Activated CD4-positive, alpha-beta T cell treated with anti-CD3 and anti-CD28 coated beads, Interleukin-2, amount 10 ng/mL, durations not matched to agents 24 days and 14 days (primary cell): ENCODE measurements at places on chromosomes 2 and 18. TPM values are rescaled to one million over a fixed set of nuclear protein-coding genes. Genes with fewer than 3 reads are reported as not detected.

- H3K27ac ChIP-seq, result no peak overlapping the region
- no peak overlapping the region for H3K4me3 ChIP-seq
- no peaks in the 10 kb centered on the region for H3K4me1 ChIP-seq
- no peak for DNase-seq
- peaks cover 3% of the 10 kb centered on the region for H3K36me3 ChIP-seq
Measured at GRCh38 chr2:186599186-186599778, 9.4 kb downstream of the ITGAV start.

The GLI2 gene
- total RNA-seq, result 0.09 and 0.14 TPM in 2 replicates

The VSNL1 gene
- total RNA-seq, result not detected in 2 replicates

- peak; percentile 80 for DNase-seq
- peaks cover 65% of the 10 kb centered on the region for H3K27me3 ChIP-seq
- H3K27ac ChIP-seq, result peak overlapping the region; percentile 13
- peaks cover 20% of the 10 kb centered on the region for H3K4me1 ChIP-seq
Measured at GRCh38 chr2:174729797-174730697, 34.2 kb downstream of the CHRNA1 start.

DNA sequence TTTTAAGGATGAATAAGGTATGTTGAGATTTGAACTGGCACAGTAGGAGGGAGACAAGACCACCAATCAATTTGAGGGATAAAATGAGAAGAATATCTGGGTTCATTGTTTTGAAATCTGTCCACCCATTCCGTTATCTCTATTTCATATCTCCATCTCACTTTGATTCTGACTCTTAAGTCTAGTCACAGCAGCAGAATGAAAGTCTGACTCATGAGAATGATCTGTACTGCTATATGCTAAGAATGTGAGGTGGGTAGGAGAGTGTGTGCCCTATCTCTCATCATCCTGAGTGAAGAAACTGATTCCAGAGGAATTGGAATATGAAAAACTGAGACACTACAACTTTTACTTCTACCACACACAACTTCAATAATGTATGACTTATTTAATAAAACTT is 1994.5 kb upstream of the PIK3C3 start:
- H3K27me3 ChIP-seq, result no peaks in the 10 kb centered on the region
- no peak for DNase-seq
- no peaks in the 10 kb centered on the region for H3K4me1 ChIP-seq
- no peak overlapping the region for H3K4me3 ChIP-seq
- H3K36me3 ChIP-seq, result no peaks in the 10 kb centered on the region
